ENCODE measurements at places on chromosomes 12 and 14.

DNA sequence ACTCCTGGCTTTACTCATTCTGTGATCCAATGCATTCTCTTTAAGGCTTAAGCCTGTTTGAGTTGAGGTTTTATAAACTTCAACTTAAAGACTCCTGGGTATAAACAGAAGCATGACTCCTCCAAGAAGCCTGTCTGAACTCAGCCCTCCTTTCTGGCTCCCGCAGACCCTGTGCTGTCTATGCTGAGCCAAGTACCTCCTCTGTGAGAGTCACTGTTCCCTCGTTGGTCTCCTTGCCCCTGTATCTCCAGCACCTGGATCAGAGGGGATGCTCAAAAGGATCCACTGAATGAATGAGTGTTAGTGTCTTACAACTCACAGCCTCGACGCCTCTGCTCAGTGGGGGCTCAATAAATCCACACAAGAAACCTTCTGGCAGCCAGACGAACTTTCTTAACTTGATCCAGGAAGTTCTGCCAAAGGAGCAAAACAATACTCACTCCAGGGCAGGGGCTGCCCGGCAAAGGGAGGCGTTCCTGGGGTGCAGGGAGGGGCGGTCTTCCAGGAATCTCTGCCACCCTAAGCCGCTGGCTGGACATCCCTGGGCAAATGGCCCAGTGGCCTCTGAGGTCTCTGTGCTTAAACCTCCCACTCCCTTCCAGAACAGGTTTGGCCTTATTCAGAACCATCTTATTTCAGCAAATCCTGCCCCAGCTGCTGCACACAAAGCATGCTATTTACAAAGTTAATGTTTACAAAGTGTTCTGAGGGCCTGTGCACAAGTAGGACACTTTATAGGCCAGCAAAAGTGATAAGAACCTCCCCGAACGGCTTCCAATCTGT is 32.9 kb downstream of the MAP1LC3B2 start:
- DNase-seq = no peak

DNA sequence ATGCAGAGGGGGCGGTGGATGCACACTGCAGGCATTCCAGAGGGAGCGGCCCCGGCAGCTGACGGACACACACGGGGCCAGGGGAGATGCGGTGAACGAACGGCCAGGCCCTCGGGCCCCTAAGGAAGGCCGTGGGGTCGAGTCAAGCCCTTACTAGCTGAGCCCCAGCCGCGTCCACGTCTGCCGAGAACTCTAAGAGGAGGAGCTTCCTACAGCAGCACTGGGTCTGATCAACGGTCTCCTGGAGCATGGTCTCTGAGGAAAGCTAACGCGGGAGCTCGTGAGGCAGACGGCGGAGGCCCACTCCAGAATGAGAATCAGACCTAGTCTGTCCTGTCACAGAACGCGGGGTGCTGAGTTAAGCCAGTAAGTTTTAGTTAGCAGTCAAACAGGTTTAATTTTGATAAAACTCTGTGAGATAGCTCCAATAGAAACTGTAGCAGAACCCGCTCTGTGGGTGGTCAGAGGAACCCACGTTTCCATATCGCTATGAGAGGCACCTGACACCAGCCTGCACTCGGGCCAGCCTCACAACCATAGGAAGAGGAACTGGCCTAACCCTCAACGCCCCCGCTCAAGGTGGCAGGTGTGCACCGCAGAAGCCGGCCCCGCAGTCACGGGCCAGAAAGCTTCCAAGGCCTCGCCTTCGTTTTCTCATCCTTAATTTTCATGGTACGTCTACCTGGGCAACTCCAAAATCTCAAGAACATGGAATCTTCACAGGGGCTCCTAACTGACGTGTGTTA is 55.5 kb downstream of the CDC42BPB start:
- DNase-seq = no peak

DNA sequence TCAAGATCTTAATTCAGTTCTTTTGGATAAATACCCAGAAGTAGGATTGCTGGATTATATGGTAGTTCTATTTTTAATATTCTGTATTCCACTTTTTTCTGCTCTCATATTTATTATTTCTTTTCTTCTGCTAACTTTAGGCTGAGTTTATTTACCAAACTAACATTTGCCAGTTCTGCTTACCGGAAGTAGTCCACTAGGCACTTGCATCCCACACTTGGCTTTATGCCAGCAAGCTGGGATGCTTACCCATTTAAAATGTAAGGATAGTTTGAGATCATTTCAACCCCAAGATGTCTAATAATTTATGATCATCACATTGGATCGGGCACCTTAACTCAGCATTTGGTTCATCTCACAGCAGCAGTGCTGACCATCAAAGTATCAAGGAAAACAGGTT is 96.8 kb downstream of the PIK3C2G start:
- DNase-seq = no peak

DNA sequence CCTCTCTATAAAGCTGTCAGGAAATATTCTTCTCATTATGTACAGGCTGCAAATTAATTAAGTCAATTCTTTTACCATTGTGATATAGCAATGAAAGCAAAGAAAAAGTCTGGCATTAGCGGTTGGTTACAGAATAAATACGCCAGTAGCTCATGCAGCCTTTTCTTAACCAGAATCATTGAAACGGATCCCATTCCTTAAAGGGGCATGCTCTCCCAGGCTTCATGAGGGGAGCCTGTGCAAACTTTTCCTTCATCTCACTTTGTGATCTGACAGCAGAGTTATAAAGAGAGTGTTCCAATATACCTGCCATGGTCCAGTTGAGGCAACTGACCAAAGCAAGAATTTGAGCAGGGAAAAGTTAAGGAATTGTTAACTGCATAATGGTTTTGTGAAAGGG is 337.7 kb downstream of the EMP1 start:
- no peak for DNase-seq

- peak; percentile 85 for DNase-seq
Observed at GRCh38 chr14:24032727-24033418, 18.9 kb upstream of the CARMIL3 start.

GRCh38 chr12:1737652-1738286 is 46.9 kb downstream of the ADIPOR2 start:
- no peak for DNase-seq

DNA sequence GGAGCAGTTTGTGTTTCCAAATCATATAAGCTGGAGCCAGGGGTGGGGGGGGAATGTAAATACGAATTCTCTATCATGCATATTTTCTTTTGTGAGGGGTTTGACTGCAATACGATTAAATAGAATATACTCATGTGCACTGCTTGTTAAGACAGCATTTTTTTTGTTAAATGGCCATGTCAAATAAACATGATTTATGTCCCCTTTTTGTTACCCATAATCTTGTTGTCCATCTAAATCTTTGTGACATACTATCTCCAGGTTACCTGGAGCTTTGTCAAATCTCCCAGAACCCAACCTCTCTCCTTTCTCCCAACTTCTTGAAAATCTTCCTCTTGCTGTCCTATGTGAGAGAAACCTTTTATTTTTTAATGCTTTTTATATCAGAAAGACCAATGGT is 233.1 kb downstream of the SLC25A21 start:
- DNase-seq = no peak

- DNase-seq = no peak
Observed at GRCh38 chr12:47351526-47351925, 271.8 kb upstream of the AMIGO2 start.

GRCh38 chr14:89543425-89543790 is 126.4 kb upstream of the FOXN3 start:
- no peak for DNase-seq

GRCh38 chr14:89027097-89027740 is 202.8 kb downstream of the TTC8 start:
- DNase-seq = no peak

- no peak for DNase-seq
Observed at GRCh38 chr14:63993992-63994391, 141.2 kb downstream of the SYNE2 start.

DNA sequence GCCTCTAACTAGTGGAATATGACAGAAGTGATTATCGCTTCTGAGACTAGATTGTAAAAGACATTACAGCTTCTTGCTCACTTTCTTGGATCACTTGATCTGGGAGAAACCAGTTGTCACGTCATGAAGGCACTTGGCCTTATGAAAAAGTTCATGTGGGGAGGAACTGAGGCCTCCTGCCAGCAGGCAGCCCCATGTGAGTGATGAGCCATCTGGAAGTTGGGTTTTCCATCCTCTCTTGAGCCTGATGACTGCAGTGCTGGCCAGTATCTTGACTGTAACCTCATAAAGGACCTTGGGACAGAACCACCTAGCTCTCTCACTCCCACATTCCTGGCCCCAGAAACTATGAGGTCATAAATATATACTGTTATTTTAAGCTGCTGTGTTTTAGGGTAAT is 28.0 kb downstream of the TTLL5 start:
- no peak for DNase-seq

- no peak for DNase-seq
Observed at GRCh38 chr14:89748004-89748403, 206.5 kb downstream of the EFCAB11 start.

DNA sequence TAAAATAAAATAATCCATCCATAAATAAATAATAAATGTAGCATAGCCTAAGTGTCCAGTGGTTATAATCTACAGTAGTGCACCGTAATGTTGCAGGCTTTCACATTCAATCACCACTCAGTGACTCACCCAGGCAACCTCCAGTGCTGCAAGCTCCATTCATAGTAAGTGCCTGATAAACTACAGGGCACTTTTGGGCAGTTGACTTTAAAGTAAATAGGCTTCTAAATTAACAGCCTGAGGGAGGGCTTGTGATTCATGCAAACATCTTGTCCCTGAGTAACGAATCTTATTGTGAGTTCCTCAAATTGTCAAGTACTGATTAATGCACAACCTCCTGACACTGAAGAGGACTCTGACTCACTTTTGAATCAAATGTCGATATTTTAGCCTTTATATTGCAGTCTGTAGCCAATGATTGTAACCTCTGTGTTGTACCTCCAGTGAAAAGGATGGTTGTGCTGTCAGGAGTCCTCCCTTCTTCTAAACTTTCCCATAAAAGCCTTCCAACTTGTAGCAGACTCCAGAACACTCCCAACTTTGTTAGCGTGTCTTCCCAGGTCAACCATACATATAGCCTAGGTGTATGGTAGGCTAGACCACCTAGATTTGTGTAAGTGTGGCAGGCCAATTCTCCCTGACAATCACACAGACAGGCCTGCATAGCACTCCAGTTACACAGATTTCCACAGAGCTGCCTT is 55.0 kb upstream of the BICD1 start:
- DNase-seq = peak; percentile 53

DNA sequence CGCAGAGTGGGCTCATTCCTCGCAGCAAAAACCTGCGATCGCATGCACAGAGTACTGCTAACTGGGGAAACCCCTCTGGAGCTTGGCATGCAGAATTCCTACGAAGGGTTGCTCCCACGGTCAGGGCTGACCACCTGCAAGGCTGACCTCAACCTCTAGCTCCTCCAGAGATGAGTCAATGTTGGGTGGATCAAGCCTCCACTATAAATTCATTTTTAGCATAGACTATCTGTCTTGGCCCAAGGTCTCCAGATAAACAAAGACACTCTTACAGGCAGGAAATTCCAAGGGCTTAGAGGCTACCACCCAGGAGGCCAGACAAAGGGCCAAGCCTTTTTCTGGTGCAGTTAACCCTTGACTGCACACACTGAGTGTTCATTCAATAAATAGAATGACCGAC is 296.5 kb downstream of the TMEM132D start:
- no peak for DNase-seq

- DNase-seq = no peak
Observed at GRCh38 chr14:73438993-73439392, 19.4 kb downstream of the NUMB start.

- no peak for DNase-seq
Observed at GRCh38 chr14:23101213-23101970, 3.4 kb downstream of the CIROP start.

- DNase-seq = no peak
Observed at GRCh38 chr12:6361834-6362233, 13.5 kb downstream of the SCNN1A start.

DNA sequence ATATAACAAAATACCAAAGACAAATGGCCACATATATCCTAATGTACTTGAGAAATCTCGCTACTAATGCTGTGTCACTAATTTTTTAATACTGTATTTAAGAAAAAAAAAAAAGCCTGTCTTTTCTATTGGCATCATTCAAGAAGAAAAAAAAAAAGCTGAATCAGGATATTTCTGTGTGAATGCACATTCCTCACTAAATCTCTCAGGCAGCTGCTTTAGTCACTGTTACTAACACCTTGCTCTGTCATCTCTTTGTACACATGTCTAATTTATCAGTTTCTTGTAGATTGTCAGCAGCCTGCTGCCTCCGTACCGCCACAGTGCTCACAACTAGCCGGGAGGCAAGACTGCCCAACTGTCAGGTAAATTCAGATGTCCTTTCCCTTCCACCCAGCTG is 32.0 kb upstream of the FGD4 start:
- no peak for DNase-seq

GRCh38 chr12:120759591-120760348 is 34.1 kb downstream of the ACADS start:
- no peak for DNase-seq

GRCh38 chr12:94133964-94134795 is 14.2 kb upstream of the PLXNC1 start:
- DNase-seq = peak; percentile 63

- peak; percentile 36 for DNase-seq
Observed at GRCh38 chr14:81256289-81256960, 35.7 kb upstream of the GTF2A1 start.

Data from AML-193 (cell line).